CD4-positive, alpha-beta T cell treated with Interleukin-17A for 1 hour (primary cell): ENCODE measurements at places on chromosomes 6 and 20.

DNA sequence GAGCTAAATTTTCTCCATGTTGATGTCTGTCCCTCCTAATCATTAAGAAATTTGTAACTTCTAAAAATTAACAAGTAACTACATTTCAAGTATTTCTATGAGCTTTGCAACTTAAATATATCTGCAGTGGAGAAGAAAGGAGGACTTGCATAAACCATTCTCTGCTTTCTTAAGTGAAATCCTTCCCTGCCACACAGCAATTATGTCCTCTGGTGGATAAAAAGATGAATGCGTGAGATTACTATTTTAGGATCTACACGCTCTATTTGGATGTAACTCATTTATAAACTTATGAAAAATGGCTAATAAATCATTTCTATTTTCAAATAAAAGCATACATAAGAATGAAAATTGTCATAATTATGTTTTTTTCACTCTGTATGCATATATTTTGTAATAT lies 338.0 kb upstream of the PTCHD4 start:
- DNase-seq, result no peak

- DNase-seq, result no peak
These were observed 7.6 kb upstream of the ADIG start for GRCh38 chr20:38573413-38573812.

DNA sequence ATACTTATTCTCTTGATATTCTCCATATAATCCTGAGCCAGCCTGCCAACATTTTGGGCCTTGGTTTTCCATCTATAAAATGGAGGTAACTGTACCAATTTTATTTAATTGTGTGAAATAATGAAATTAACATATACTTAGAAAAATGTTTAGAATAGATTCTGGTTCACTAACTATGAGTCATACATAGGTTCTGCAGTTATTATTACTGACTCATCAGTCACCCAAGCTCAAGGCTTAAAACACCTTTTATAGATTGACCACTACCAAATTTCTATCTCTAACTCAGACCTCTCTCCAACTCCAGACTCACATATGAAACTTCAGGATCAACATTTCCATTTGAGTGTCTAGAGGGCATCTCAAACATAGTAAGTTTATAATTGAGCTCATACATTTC lies 1277.2 kb upstream of the GJE1 start:
- no peak for DNase-seq

GRCh38 chr20:37372441-37372840 lies 26.5 kb downstream of the SRC start:
- DNase-seq, result no peak

- DNase-seq, result peak; percentile 37
These were observed 694.6 kb downstream of the QKI start for GRCh38 chr6:164108869-164109769.

GRCh38 chr6:17115251-17116116 lies 13.6 kb downstream of the STMND1 start:
- no peak for DNase-seq

DNA sequence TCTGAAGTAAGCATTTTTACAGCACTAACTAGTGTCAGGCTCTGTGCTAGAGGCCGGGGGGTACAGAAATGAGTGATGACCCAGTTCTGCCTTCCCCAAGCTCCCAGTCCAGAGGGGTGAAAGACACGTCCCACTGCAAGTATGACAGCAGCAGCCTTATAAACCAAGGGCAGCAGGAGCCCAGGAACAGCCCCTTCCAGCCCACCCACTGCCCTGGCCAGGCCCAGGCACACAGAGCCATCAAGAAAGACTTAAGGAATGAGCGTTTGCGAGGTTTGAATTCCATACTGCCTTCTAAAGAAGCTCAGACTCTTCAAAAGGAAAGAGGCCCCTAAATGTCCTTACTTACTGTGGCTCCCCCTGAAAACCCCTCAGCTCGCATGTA lies 10.0 kb downstream of the TRERF1 start:
- no peak for DNase-seq

DNA sequence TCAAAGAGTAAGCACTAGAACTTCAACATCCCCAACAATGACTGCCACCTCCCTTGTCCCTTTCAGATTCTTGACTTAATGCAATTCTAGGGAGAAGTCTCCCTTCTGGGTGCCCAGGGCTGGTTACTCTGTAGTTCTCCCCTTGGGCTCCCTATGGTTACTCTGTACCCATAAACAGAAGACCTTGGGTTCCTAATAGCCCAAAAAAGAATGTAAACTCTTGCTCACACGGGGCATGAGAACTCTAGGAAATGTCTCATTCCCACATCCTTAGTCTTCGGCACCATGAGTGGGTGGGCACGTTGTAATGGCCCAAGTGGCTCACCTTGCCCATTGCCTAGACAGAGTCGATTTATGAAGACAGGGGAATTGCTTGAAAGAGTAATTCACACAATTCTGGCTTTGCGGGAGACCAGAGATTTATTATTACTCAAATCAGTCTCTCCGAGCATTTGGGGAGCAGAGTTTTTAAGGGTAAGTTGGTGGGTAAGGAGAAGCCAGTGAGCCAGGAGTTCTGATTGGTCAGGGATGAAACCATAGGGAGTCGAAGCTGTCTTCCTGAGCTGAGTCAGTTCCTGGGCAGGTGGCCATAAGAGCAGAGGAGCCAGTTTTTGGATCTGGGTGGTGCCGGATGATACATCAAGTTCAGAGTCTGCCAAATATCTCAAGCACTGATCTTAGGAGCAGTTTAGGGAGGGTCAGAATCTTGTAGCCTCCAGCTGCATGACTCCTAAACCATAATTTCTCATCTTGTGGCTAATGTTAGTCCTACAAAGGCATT lies 61.2 kb upstream of the SIRPG start:
- DNase-seq, result no peak

DNA sequence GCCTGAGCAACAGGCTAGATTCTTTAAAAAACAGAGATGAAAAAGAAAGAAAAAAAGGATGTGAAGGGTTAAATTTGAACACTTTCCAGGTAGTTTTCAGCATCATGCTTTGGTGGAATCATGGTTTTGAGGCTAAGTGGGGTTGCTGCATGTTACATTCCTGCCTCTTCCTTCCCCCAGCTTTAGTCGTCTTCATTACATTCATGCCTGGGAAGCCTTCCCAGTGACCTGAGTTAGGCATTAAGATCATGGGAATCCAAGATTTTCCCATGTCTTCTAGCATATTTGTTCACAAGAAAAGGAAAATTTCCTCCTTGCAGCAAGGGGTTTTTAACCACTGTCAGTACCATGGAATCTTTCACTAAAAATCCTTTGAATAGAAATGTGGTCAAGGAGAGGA lies 12.0 kb downstream of the TPX2 start:
- DNase-seq, result no peak

GRCh38 chr6:151763938-151764680 lies 43.4 kb upstream of the ESR1 start:
- DNase-seq, result peak; percentile 13

DNA sequence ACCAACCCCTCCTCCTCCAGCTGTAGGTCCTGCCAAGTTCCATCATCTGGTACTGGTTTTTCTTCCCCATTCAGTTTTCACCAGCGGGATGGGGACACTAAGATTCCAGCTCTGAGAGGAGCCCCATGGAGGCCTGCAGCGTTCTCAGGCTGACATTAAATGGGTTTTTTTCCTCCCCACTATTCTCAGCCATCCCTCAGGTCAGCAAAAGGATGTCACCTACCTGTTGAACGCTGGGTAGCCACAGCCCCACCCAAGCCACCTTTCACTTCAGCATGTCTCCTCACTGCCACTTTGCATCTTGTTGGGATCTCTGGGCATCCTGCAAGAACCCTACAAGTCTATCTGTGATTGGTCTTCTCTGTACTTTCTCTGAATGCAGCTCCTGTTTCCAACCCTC lies 6.8 kb downstream of the KCNK17 start:
- no peak for DNase-seq

GRCh38 chr6:47247227-47247797 lies 62.4 kb downstream of the TNFRSF21 start:
- no peak for DNase-seq

- DNase-seq, result no peak
These were observed 181.6 kb downstream of the CDH26 start for GRCh38 chr20:60139663-60140446.

DNA sequence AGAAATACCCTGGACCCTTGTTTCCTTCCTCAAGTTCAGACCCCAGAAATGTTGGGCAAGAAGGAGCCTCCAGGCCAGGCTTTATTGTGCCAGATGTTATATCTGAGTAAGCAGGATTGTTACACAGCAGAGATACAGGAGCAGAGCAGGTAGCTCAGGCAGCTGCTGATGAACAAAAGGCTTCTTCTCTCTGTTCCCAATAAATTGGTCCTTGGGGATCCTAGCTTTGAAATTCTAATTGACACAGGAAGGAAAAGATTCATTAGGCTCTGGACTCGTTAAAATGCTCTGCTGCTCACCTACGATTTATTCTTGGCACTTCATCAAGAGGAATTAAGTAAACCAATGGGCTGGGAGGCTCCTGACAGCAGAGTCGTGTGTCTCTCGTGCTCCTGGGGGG lies 54.2 kb downstream of the RALY start:
- DNase-seq, result no peak

DNA sequence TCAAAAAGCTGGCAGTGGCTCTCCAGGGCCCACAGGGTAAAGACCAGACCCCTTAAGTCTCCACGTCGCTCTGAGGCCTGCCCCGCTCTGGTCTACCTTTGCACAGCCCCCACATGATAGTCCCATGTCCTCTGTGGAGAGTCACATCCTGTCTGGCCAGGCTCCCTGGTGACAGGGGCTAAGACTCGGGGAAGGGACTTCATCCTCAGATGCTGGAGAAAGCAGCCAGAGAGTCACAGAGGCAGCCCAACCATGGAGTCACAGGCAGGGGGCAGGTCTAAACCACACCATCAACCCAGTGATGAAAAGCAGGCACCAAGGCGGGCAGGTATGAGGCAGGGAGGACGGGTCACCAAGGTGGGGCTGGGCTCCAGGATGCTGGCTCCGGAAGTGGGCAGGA lies 62.2 kb downstream of the SLC22A23 start:
- DNase-seq, result no peak

- DNase-seq, result no peak
These were observed 263.9 kb downstream of the HIVEP2 start for GRCh38 chr6:142681099-142681498.

DNA sequence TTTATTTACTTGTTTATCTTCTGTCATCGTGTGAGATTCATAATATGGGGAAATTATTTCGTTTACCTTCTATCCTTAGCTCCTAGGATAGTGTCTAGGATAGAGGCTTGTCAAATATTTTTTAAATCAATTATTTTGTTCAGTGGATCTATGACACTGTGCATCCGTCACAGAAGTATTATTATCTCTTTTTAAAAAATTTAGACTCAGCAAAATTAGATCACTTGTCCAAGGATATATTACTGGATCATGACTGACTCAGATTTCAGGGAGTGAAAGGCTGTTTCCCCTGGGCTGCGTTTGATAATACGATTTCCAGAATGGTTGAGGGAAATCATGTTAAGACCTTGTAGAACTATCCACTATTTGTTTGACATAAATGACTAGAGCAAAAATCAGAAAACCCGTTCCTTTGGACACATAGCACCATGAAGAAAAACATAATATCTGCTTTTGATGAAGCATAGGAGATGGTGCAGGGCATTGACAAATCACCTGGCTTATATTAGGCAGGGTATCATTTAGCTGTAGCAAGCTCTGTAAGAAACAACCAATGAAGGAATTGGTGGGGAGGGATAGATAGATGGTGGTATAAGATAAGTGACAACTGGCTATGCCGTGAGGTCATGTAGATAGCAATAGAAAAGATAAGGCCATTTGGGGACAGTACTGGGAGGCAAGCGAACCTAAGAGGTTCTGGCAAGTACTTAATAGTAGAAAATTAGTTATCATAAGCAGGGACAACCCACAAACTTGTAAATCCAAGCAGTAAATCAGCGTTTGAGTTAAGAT lies 465.2 kb upstream of the MAN1A1 start:
- DNase-seq, result no peak

- no peak for DNase-seq
These were observed 334.2 kb downstream of the MAFB start for GRCh38 chr20:40354880-40355279.

GRCh38 chr20:43514648-43514999 lies 7.1 kb downstream of the L3MBTL1 start:
- DNase-seq, result no peak

DNA sequence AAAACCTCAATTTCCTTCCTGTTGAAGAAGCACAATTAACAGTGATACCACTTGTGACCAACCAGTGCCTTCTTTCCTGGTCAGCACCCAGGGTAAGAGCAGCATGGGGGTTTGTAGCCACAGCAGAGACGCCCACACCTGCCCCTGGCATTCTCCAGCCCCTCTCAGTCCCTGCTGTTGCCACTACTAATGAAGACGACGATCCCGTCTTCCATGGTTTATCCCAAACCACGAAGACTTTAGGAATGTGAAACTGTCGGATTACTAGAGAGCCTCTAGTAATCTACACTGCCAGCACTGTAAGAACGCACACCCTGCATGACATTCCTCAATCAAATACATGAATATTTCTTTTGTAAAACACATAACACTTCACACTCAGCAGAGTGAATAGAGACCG lies 60.0 kb downstream of the GINS1 start:
- DNase-seq, result no peak

GRCh38 chr20:49424536-49424935 lies 57.9 kb downstream of the KCNB1 start:
- no peak for DNase-seq

DNA sequence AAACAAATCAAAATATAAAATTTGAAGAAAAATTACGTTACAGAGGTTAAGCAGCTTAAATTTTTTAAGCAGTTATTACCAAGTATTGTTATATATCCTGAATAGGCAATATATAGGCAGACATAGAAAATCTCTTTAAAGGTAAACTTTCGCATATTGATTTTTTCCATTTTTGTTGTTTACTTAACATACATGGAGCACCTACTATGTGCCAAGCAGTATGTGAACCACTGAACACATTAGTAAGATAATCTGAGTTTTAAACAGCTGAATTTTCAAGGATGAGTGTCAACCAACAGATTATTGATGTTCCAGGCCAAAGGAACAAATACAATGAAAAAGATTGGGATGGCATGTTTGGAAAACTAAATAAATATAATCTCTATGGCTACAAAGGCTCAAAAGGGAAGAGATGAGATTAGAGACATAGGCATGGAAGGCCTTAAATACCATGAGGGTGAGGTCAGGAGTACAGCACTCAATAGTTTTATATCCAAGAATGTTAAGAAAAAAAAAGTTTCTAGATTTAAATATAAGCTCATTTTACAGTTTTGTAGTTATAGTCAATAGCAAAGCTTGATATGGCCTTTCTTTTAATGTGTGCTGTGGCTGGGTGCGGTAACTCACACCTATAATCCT lies 277.5 kb downstream of the PTPRK start:
- DNase-seq, result no peak

- DNase-seq, result peak; percentile 79
These were observed 55.2 kb upstream of the TBC1D7 start for GRCh38 chr6:13383328-13384163.

GRCh38 chr20:23406880-23407279 lies 14.4 kb downstream of the NAPB start:
- DNase-seq, result no peak

GRCh38 chr20:63745424-63745805 lies 5.8 kb downstream of the SLC2A4RG start:
- DNase-seq, result no peak

DNA sequence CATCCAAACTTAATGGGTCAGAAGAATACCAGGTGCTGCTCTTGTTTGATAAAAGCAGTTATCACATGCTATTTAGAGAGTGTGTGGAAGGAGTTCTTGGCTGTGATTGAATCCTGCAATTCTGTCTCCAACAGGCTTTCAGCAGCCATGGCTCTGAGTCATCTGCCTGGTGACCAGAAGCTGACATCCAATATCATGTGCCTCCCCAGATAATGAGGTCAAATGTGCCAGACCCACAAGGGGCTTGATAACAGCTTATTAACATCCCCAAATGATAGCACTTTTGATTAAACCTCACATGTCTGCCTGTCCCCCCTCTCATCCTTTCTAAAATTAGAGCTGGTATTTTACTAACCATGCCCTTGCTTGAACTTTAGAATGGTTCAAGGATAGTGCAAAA lies 175.7 kb upstream of the PLN start:
- DNase-seq, result no peak
